ENCODE measurements at places on chromosomes 7 and 10.

DNA sequence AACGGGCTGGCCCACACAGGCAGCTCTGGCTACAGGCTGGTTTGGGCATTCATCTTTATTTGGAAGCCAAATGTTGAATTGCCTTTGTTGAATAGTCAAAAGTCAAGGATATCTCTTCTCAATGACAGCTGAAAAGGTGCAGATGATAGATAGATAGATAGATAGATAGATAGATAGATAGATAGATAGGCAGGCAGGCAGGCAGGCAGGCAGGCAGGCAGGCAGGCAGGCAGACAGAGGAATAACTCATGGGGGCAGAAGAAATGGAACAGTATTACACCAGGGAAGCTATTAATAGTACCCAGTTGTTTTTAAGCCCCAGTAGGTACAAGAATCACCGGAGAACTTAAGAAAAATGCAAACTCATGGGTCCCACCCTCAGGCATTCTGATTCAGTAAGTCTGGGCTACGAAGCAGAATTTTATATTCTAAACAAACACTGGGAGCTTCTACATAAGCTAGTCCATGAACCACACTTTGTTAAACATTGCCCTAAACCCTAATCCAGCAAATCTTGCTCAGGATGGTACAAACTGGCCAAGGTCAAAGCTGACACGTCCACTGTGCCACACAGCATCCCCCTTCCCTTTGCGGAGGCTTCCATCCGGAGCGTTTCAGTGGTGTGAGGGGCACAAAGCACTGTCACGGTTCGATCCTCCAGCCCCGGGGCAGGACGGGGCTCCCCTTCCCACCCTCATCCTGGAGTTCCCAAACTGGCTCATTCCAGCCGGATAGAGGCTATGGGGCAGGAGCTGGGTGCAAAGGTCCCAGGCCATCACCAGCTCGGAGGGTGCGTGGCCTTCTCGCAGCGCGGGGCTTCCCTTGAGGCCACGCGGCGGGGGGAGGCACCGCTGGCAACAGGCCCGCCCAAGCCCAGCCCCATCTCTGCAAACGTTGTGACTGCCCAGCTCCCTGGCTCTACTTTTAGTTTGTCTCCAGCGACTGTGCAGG, 6.7 kb downstream of the PRKAG2 start:
- DNase-seq = no peak

GRCh38 chr10:9911488-9911887, 1106.2 kb upstream of the CELF2 start:
- no peak for DNase-seq

DNA sequence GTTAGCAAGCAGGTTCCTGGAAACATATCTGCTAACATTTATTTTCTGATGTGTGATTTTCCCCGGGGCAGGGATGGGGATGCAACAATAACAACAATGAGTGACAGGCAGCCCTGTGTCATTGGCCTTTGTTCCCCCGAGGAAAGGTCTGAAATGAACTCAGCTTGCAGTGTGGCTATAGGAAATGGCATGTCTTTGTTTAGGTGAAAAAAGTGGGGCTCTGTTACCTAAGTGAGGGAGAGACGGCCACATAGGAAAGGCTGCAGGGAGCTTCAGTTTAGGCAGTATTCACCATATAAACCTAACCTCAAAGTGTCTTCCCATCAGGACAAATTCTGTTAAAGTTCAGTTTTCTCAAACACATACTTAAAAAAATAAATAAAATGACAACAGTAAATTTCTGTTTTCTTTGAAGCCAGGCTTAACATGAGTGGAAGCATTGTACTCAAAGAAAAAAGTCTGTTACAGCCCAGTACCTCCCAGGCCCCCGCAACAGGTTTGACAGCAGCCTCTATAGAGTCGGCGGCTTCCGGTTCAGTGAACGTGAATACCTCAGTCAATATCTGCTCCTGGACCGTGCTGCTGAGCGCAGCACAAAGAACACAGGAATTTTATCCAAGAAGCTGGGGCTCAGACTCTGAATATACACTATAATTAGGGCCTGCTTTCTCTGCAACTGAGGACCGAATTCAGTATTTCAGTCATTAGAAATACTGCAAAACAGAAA, 168.3 kb downstream of the GLI3 start:
- no peak for DNase-seq

GRCh38 chr7:370775-371118, 80.8 kb downstream of the FOXL3 start:
- DNase-seq = no peak

GRCh38 chr10:132696728-132697577, 89.0 kb downstream of the NKX6-2 start:
- no peak for DNase-seq

DNA sequence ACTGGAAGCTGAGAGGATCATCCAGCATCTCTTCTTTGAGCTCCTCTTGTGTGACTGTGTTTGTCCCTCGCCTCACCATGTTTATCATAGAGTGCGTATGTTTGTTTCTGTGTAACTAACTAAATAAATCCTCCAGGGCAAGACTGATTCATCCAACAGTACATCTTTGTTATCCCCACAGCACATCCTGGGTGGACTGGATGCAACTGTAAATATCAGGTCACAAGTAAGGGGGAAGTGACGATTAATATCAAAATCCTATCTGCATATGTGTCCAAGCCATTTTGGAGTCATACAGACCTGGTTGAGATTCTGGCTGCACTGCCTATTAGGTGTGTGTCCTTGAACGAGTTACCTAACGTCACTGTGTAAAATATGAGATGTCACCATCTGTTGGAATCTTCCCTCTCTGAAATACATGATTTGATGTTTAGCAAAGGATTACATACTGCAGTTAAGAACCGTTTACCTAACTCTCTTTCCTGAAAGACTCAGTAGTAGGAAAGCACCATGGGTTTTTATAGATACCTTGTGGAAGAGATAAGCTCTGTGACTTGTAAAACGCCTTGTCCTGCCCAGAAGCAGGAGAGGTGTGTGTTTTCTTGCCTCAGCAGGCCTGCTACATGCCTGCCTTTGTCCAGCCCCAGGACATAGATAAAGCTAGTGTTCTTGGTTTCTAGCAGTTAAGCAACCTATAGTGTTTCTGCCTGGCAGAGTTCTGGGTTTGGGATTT, 25.8 kb downstream of the WBP1L start:
- DNase-seq = no peak

GRCh38 chr10:50651808-50652207, 28.1 kb upstream of the SGMS1 start:
- DNase-seq = no peak

- no peak for DNase-seq
These were observed 469.9 kb downstream of the GALNT17 start for GRCh38 chr7:71601851-71602250.

DNA sequence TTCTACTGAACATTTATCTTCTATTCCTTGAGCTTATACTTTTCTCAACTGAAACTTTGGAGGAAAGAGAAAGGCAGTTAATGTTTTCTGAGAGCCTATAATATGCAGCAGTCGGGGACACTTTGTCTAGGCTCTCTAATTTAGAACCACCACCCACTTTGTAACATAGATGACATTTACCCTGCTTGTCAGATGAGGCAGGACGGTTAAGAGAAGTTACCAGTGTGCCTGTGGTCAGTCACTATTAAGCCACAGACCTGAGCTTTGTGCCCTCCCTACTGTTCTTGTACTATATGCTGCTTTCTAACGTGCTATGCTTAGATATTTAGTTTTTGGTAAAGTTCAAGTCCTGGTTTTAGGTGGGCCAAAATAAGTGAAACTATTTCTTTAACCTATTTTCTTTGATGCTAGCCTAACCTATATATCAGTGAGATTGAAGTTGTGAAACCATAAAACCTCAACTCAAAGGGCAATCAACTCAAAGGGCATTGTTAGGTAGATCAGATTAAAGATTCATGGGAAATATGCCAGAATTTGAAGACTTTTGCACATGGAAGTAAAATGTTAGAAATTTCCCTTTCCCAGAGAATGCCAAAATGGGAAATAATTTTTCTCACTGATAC, 156.5 kb upstream of the AGR3 start:
- no peak for DNase-seq

DNA sequence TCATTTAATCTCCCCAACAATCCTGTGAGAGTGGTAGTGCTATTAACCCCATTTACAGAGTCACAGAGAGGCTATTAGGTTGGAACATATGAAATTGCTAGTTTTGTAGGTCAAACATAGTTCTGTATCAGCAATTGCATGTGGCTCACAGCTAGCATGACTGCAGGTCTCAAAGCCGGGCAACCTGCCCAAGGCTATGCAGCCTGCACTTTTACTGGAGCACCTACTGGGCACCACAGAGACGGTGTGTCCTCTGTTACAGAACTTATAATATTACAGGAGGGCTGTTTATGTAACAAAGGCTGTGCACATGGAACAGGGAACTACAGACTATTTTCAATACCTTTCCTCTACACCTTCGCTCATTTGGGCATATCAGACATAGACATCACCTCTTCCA, 355.8 kb downstream of the RPS24 start:
- no peak for DNase-seq

- no peak for DNase-seq
These were observed 31.5 kb downstream of the MBL2 start for GRCh38 chr10:52740913-52741675.

DNA sequence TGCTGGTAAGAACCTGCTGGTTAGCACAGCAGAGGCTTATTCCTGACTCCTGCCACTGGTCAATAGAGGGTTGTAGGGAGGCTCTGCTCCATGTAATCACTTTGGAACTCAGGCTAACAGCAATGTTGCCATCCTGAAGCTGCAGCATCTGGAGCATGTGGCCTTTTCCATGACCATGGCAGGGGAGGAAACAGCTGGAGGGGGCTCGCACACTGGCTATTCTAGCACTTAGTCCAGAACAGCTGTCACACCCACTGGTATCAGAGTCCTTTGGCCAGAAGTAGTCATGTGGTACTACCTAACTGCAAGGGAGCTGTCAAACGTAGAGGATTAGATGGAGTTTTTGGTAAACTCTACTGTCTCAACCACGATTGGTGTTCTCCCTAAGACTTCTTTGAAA, 450.0 kb downstream of the RPS24 start:
- DNase-seq = no peak

GRCh38 chr10:29411666-29412315, 122.9 kb downstream of the LYZL1 start:
- no peak for DNase-seq

GRCh38 chr10:112232670-112233069, 49.1 kb upstream of the GPAM start:
- no peak for DNase-seq

DNA sequence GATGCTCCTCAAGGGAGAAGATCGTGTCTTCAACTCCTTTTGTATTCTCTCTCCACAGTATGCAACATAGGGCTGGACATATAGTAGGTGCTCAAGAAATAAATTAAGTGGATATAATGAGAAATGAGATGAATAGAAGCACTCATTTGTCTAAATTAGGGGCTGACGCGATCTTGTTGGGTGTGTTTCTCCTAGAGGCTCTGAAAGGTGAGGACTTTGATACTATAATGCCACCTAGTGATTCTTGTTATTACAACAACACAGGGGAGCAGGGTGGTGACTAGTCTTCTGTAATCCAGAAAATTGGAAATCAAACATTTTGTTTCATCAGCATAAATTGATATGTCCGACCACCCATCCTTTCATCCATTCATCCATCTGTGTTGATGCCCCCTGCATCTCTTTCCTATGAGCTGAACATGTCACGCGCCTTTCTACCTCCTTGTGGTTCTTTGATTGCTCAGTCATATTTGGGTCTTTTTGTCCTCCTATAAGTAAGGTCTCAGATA, 3.5 kb upstream of the CFAP58 start:
- DNase-seq = no peak

- DNase-seq = no peak
These were observed 3.0 kb downstream of the RET start for GRCh38 chr10:43079856-43080255.

DNA sequence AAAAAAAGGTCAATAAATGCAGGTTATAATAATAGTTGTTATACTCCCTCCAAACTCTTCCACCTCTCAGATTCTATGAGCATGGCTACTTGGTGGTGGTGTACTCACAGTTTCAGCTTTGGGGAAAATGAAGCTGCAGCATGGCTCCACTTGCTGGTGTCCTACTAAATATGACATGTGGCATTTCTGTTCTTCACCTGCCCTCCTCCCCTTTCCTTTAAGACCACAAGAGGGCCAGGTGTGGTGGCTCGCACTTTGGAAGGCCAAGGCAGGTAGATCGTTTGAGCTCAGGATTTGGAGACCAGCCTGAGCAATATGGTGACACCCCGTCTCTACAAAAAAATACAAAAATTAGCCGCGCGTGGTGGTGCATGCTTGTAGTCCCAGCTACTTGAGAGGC, 101.1 kb downstream of the SLC37A3 start:
- no peak for DNase-seq

GRCh38 chr7:97430006-97430405, 301.9 kb upstream of the TAC1 start:
- no peak for DNase-seq

GRCh38 chr10:86653379-86653778, 968 bp upstream of the OPN4 start:
- DNase-seq = no peak

- no peak for DNase-seq
These were observed 827.4 kb upstream of the PHF14 start for GRCh38 chr7:10146271-10146670.

DNA sequence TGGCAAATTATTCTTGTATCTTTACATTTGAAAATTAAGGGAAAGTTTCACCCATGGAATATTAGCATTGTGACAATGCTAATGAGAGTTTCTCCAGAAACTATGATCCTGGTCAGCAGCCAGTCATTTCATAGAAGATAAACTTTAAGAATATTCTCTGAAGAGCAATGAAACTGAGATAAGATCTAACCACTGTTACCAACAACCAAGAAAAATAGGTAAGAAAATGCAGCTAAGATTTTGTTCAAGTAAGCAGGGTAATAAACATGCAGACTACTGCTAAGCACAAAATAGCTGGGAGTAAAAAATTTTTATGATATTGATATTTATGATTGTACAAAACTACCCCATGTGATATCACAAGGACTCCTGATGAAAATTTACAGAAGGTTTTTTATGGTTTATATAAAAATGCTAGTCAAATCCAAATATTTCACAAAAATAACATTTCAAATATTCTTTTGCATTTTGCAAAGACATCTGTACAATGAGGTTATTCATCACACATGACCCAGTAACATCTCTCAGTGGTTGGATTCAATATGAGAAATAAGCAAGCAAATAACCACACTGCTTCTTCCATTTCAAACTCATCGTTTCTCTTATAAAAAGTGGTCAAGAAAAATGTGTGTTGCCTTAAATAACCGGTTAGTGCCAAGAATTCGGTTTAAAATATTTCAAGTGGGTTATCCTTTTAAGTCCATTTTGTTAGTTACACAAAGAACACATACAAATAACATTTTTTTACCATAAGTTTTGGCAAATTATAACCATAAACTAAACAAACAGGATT, 251.6 kb downstream of the DIP2C start:
- no peak for DNase-seq

- no peak for DNase-seq
These were observed 88.4 kb upstream of the LEP start for GRCh38 chr7:128152721-128153120.

GRCh38 chr7:158638001-158638400, 50.4 kb upstream of the PTPRN2 start:
- no peak for DNase-seq

DNA sequence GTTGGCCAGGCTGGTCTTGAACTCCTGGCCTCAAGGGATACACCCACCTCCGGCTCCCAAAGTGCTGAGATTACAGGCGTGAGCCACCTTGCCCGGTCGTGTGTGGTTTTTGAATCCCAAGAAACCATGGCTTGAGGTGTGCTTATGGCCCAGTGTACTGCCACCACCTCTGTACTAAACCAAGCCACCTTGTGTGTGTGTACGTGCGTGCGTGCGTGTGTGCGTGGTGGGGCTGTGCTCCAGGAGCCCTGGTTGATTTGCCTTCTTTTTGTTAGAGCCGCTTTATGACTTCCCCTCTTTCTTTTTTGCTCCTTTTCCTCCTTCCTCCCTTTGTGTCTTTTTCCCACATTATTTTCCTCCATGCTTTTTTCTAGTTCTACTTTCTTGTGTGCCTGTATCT, 121.4 kb downstream of the CAMK1D start:
- no peak for DNase-seq
